NCI-H82 (cell line): ENCODE measurements at places on chromosomes 5 and 9.

- DNase-seq, result peak; percentile 76
Observed at GRCh38 chr5:4413996-4414395, 726.1 kb upstream of the ADAMTS16 start.

- DNase-seq, result no peak
Observed at GRCh38 chr9:106400950-106401349, 462.0 kb upstream of the ZNF462 start.

DNA sequence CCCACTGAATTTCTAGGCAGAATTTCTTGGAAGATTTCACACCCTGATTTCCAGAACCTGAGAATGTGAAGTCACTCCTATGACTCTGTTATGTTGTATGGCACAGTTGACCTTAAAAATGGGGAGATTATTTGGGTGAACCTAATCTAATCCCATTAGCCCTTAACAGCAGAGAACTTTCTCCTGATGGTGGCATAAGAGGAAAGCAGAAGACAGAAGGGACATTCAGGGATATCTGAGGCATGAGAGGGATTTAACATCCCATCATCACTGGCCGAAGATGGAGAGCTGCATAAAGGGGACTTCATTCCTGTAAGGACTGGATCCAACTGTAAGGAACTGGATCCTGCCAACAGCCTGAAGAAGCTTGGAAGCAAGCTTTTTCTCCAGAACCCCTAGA, 119.2 kb downstream of the ZNF622 start:
- peak; percentile 41 for DNase-seq

DNA sequence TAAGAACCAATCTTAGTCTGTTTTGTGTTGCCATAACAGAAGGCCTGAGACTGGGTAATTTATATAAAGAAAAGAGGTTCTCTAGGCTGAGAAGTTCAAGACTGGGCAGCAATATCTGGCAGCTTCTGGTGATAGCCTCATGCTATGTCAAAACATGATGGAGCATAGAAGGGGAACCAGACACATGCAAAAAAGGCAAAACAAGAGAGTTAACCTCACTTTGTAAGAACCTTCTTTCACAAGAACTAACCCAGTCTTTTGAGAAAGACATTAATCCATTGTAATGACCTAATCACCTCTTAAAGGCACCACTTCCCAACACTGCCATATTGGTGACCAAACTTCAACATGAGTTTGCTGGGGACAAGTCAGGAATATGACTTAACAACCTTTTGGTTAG, 37.3 kb downstream of the FSD1L start:
- no peak for DNase-seq

GRCh38 chr5:68292316-68292715, 76.8 kb downstream of the PIK3R1 start:
- DNase-seq, result no peak

GRCh38 chr9:116156621-116157314, 3.2 kb downstream of the PAPPA start:
- DNase-seq, result peak; percentile 88

GRCh38 chr5:142508591-142508990, 177.3 kb downstream of the FGF1 start:
- DNase-seq, result peak; percentile 90

DNA sequence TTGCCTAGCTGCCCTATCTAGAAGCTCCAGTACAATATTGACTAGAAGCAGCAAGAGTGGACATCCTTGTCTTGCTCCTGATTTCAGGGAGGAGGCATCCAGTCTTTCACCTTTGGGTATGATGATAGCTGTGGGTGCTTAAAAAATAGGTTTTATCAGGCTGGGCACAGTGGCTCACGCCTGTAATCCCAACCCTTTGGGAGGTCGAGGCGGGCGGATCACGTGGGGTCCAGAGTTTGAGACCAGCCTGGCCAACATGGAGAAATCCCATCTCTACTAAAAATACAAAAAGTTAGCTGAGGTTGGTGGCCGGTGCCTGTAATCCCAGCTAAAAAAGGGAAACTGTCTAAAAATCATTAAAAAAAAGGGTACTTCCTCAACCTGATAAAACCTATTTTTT, 2.0 kb upstream of the CAMSAP1 start:
- DNase-seq, result no peak

- no peak for DNase-seq
Observed at GRCh38 chr9:133580419-133580738, 28.8 kb downstream of the FAM163B start.

DNA sequence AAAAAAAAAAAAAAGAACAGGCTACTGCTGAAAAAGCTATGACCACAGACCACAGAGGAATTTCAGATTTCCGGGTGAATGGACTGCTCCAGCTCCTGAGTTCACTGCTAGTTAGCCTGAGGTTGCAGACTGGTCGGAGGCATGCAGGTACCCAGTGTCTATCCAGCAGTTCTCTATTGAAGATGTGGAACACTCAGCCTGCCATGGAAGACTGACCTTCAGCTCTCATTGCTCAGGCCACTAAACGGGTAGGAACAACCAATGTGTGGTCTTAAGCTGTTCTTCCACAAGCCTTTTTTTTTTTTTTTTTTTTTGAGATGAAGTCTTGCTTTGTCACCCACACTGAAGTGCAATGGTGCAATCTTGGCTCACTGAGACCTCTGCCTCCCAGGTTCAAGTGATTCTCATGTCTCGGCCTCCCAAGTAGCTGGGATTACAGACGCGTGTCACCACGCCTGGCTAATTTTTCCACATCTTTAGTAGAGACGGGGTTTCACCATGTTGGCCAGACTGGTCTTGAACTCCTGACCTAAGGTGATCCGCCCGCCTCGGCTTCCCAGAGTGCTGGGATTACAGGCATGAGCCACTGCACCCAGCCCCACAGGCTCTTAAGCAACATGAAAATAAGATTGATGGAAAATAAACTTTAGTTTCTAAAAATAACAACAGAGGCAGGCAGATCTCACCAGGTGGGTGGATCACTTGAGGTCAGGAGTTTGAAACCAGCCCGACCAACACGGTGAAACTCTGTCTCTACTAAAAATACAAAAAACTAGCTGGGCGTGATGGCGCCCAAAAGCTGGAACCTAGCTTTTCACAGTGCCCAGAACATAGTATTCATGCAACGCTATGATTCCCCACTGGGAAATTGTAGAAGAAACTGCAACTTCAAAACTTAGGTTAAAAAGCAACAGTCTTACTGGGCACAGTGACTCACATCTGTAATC, 20.0 kb upstream of the NPM1 start:
- DNase-seq, result no peak

GRCh38 chr5:172162987-172163343, 25.1 kb downstream of the STK10 start:
- DNase-seq, result no peak

GRCh38 chr5:94524841-94525697, 93.3 kb downstream of the KIAA0825 start:
- DNase-seq, result peak; percentile 61

DNA sequence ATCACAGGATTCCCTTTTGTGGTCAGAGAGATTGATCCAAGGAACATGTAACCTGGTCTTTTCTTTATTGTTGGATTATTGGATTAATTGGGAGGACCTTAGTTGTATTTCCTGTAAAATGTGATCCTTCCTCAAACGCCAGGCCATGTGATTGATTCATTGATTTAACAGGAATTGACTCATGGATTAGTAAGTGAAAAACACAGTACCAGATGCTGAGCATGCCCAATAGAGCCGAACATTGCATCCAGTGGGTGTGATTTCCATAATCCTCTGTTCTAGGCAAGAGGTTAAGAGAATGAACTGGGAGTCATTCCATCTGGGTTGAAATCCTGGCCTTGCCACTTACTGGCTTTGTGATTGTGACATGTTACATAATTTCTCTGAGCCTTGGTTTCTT, 522.3 kb downstream of the MAT2B start:
- DNase-seq, result peak; percentile 55

DNA sequence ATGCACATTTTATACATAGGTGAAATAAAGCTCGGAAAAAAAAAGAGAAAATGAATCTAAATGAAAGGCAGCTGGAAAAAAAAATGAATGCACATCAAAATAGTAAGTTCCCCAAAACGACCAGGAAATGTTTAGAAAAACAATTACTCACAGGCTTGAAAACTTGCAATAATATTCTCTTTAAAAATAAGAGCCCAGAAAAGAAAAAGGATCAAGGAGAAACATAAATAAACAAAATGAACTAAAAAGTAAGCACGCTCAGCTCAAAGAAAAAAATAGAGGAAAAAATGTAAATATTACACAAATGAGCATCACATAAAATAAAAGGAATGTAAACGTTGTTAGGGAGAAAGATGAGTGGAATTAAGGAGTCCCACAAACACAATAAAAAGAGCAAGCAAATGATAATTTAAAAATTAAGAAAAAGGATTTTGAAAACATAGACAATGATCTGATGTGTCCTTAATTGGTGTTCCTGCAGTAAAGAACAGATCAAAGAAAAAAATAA, 54.2 kb downstream of the SLC27A6 start:
- no peak for DNase-seq

- DNase-seq, result no peak
Observed at GRCh38 chr9:133664173-133665050, 28.2 kb downstream of the DBH start.

DNA sequence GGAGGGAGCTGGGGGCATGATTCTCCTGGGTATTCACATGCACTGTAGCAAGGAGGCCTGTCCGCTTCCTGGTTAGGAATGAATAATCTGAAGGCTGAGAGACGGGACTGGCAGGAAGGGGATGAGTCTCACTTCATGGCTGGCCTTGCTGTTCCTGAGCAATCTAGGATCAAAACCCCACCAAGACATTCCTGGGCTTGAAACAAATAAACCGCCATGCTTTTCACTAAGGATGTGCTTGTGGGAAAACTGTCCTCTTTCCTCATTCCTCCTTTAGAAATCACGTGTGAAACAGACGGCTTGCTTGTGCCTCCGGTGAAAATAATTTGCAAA, 132.8 kb downstream of the MACROH2A1 start:
- DNase-seq, result peak; percentile 75

DNA sequence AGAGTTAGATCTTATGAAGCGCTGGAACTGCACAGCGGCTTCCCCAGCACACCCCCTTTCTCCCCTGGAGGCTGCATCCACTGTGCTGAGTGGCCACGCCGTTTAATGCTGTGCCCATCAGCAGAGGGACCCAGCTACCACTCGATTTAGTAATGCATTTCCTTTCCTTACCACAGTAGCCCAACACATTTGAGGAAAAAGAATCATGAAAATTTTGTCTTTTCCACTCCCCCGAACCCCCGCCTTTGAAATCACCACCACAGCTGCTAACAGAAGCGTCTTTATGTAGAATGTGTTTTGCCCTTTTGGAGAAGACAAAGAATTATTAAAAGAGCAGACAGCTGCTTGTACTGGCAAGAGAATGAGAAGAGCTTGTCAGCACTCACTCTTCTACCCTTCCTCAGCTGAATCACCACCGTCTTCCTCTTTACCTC, 73.2 kb downstream of the ACER2 start:
- no peak for DNase-seq

DNA sequence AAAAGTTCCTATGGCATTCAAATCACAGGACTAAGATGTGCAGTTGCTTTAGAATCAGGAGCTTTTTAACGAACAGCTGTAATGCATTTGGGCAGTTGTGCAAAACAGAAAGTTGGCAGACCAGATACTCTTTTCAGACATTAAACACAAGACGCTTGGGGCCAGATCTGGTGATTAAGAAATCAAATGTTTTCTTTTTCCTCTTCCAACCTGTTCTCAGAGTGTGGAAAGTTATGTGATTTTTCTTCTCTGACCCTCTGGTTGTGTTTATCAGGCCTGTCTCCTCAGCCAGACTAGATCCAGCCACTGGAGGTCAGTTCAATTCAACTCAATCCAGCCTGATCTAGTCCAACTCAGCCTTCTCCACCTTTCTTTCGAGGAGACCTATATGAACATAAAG, 298.5 kb upstream of the PCSK5 start:
- no peak for DNase-seq

DNA sequence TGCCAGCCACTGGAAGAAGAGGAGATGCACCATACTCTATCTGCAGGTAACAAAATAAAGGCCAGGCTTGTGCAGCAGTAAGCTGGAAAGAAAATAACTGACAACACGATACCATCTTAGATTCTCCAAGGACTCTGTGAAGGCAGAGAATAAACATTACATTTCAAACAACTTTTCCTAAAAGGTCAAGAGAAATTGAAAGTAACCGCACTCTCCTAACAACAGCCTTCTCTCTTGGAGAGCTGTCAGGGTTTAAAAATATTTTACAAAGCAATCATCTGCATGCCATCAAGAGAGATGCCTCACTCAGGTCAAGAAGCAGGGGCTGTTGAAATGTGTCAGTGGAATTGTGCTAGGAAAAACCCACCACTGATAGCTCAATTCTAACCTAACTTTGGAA, 13.5 kb upstream of the TTLL11 start:
- DNase-seq, result no peak

DNA sequence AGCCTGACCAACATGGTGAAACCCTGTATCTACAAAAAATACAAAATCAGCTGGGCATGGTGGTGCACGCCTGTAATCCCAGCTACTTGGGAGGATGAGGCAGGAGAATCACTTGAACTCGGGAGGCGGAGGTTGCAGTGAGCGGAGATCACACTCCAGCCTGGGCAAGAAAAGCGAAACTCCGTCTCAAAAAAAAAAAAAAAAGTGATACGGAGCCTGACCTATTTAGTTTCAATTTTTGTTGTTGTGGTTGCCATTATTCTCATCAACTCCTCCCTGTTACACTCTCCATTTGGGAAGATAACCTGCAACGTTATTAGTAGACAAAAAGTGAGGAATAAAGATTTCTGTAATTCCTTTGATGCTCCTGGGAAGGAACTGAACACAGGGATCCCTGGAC, 1.3 kb downstream of the STOM start:
- no peak for DNase-seq

GRCh38 chr9:101307524-101308213, 77.1 kb downstream of the BAAT start:
- peak; percentile 40 for DNase-seq

DNA sequence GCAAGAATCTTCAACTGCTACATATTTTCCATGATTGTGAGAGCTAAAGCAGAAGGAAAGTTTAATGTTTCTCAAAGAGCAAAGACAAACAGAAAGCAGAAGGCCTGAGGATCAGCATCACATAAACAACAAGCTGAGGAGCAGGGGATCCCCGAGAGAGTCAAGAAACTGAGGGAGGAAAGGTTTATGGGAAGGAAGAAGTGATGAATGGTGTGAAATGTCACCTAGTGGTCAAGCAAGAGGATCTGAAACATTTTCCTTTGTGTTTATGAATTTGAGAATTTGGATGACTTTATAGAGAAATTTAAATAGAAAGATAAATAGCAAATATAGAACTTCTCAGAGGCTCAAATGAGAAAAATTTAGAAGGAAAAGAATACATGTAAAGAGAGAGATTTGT, 481.9 kb downstream of the CHSY3 start:
- no peak for DNase-seq

DNA sequence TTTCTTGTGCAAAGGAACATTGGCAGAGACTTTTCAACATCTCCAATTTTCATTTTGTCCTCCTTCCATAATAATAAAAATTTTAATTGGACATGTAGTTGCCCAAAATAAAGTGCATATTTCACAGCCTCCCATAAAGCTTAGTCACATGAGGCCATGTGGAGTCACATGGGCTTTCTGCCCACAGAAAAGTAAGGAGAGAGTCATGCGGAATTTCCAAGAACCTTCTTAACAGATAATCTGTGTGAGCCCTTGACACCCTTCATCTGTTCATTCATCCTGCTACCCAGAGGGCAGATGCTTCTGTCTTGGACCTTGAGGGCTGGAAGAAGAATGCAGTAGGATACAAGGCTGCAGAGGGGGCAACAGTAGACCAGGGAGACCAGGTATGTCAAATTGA, 60.7 kb downstream of the APTX start:
- peak; percentile 15 for DNase-seq
